Activated naive CD4-positive, alpha-beta T cell treated with Interleukin-2 at 50 U/mL for 16 hours (primary cell): ENCODE measurements at places on chromosomes 16 and 17.
A peak's percentile ranks its signal among the peaks of the same experiment; 100 is the strongest.

- DNase-seq = no peak
Measured at GRCh38 chr16:71927383-71927782, 32.1 kb downstream of the IST1 start.

DNA sequence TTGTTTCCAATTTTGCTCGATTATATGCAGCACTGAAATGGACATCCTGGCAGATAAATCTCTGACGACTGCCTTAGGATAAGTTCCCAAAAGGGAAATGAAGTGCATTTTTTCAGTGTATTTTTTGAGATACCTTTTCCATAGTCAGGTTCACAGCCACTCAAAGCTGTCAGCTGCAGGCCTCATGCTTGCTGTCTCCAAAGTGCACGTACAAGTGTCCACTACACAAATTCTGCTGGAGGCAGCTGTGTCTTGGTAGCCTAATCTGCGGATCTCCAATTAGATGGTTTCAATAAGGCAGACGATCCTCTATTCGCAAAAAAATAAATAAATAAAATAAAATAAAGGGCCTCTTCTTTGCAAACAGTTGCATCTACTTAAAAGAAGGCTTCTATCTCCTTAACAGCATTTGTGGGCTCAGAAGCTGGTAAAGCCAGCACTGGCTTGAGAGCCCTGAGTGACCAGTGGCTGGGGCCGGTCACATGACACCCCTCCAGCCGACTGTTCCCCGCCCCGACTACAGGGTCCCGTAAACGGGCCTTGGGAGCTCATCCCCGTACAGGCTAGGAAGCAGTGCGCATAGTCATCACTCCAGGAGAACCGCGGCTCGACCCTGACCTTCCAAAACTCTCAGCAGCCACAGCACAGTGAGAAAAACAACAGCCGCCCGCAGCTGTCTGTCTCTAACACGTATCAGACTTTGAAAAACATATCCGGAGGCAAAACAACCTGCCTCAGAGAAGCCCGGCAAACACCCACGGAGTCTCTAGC, 18.8 kb downstream of the RPH3AL start:
- DNase-seq = no peak

DNA sequence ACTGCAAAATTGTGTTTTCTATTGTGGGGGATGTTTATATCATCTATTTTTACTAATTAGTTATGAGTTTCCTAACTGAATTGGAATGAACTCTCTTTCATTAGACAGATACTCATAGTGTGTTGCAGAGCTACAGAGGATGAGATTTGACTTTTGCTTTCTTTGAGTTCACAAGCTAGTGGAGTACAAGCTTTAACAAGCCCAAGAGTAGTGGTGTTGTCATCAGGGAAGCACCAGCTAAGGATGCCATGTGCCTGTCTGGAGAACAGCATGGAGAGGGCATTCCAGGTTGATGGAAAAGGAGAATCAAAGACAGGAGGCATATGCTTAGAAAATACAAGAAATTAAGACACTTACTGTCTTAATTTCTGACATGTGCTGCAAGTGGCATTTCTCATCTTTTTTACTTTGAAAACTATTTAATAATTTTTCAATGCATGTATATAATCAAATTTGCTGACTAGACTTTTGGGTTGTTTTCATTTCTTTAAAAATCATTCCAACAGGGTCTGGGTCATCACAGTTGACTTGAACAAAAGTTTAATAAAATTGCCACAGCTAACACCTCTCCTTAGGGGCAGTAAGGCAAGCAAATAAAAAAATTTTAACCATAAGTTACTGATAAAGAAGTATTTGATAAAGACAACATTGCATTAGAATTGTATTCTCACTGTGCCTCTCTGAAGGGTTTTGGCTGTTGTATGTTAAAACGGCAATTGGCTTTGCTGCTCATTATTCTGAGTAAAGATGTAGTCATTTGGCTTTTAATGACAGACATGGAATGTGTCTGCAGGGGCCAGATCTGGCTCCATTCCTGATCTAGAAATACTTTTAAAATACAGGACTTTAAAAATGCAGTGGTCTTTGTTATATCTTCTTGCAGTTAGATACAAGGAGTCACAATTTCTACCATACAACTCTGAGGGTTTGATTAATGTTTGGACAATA, 323.7 kb upstream of the CDH11 start:
- no peak for DNase-seq

DNA sequence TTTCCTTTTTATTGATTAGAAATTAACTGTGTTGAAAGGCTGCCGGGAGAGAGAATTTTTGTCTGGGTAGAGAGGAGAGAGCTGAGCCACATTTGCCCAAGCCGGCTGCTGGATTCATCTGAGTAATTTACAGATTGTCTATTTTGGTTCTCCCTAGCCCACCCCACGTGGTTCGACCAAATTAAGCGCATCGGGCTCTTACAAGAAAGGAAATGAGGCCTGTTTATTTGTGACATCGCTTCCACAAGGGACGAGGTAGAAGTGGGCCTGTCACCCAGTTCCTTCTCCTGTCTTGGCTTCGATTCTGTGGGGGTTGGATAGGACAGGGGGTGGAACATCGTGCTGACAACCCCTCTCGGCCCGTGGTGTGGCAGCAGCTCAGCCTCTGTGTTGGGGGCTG, 42.9 kb downstream of the SYT17 start:
- no peak for DNase-seq

DNA sequence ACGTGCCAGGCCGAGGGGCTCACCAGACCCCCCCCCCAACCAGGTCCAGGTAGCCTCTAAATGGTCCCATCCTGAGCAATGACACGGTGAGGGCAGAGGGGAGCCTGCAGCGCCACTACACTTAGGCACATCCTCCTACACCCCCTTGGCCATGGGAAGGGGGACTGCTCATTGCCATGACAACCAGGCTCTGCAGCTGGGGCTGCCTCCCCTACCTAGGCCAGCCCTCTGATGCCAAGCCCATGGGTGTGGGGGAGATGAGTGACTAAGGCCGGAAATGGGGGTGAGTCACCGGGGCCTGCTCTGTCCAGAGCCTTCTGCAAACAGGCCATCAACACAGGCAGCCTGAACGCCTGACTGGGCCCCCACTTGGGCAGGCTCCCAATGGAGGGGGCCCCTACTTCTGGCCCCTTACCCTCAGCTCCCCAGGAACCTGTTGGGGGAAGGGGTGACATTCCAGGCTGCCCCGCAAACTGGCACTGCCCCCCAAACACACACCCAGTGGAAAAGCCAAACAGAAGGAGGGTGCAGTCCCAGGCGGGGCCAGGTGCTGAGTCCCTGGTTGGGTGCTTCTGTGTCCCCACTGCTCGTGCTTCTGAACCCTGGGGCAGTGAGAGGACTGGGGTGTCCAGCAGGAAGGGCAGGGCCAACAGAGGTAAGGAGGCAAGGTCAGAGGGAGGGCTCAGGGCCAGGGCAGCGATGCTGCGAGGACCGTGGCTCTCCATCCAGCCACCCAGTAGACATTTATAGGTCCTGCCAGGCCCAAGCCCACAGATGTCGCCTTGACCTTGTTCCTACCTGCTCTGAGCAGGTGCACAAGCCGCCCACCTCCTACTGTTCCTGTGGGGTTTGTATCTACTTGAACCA, 8.2 kb downstream of the PLCD3 start:
- DNase-seq = peak; percentile 35

DNA sequence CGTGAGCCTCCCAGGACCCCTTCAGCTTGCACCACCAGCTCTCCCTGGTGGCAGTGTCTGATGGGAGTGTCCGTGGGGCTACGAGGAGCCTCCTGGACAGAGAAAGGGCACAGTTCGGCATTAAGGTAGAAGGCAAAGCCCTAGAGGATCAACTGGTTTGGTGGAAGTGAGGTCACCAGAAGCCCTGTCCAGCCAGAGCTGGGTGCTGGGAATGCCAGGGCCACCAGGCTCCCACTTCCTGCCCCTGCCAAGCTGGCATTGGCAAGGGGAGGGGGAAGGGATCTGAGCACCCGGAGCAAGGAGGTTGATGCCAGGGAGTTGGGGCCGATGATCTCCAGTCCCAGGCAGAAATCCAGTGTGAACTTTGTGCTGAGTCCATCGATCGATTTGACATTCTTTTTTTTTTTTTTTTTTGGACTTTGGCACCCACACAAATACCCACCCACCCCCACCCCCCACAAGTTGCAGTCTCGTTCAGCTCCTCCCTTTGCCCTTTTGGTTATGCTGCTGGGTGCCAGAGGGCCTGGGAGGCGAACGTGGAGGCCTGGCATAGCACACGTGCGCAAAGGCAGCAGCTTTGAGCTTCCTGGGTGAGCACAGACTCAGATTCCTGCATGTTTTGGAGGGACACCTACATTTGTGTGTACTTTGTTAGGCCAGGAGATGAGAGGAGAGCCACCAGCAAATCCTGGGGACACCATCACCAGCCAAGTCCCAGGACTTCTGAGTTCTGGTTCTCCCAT, 2.1 kb downstream of the NHERF1 start:
- DNase-seq = no peak
